Chondrocyte (in vitro differentiated cells): ENCODE measurements at places on chromosomes 2 and 18.

DNA sequence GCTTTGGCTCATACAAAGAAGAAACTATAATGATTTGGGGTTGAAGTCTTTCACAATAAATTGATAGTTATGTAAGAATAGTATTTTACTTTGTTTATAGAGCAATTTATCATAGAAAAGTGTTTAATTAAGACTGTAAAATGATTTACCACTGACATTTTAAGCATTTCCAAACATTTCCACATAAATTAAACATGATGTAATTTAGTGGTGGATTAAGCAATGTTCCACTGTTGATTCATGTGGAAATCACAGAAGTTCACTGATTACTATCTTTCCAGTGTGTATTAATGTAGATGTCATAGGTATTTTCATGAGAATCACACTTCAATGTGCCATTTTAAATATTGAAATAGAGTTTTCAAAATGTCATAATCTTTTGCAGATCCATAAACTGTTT lies 40.1 kb upstream of the GRB14 start:
- DNase-seq, result no peak

DNA sequence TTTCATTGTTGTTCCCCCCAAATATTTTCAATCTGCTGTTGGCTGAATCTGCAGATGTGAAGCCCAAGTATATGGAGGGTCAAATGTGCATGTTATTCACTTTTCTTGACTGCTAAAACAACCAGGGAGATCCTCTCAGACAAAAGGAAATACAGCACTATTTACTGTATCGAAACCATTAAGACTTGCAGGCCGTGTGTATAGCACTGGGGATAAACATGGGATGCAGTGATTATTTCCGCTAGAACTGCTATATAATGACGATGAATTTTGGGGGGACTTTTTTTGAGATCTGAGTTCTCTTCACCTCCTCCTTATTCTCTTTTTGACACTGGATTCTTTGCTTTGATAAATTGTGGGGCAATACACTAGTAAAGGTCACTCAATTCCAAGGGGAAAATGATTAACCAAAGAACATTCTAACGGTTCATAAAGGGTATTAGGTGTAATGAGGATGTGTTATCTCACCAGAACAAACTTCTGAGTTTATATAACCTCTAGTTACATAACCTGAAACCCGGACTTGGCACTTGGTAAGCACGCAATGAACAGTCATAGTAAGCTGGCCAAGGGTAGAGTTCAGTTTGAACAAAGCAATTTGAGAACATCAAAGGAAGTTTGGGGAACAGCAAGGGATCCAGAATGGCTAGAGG lies 3.5 kb upstream of the UGT1A1 start:
- no peak for DNase-seq

DNA sequence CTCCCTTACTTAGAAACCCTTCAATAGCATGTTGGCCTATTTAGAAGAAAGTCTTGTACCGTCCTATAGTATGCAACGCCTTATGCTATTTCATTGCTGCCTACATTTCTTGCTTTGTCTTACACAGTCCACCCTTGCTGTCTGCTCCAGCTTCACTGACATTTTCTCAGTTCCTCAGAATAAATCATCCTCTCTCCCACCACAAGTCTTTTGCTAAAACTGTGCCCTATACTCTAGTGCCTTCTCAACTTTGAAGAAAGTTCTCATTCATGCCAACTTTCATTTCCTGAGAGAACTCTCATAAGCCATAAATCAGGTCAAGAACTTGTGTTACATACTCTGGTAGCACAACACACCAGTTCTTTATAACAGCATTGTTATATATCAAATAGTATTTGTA lies 54.3 kb upstream of the COL3A1 start:
- DNase-seq, result no peak

DNA sequence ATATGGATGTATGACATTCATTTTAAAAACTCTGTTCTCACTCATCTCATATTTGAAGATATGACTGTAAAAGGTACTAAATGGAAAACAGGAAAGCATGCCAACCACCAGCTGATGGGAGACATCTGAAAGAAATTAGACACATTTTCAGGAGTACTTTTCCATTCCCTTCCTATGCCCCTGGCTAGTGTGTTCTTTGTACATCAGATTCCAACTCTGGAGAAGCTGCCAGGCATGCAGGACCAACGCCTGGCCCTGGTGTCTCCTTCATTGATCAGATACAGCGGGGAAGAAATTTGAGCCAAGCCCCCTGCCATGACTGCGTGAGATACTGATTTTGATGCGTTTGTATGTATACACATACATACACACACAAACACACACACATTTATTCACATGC lies 599.0 kb upstream of the SYT4 start:
- no peak for DNase-seq

DNA sequence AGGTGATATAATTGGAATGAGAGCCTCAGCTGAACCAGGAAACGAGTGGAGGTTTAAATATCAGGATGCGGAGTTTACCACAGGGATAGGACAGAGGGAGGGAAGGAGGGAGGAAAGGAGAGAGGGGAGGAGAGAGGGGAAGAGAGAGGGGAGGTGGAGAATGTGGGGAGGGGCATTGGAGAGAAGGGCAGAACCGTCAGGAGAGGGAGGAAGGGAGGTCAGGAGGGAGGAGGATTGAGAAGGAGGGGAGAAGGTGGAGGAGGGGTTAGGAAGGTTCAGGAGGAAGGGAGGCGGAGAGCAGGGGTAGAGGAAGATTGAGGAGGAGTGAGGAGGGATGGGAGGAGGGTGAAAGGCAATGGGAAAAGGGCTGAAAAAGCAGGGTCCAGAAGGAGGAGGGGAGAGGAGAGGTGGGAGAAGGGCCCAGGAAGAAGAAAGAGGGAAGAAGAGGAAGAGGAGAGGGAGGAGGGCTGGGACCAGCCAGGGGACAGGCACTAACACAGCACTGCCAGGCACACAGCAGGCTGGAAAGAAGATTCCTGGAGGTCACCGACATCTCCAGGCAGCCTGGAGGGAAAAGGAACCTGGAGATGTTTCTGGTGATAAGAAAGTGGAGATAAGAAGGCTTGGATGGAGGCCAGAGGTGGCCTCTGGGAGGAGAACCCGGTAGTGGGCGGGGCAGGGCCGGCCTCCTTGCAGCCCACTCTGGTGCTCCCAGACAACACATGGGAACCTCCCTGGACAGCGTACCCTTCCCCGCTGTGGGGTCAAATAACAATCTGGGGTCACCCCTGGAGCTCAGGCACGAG lies 176.7 kb upstream of the SMAD2 start:
- DNase-seq, result no peak

DNA sequence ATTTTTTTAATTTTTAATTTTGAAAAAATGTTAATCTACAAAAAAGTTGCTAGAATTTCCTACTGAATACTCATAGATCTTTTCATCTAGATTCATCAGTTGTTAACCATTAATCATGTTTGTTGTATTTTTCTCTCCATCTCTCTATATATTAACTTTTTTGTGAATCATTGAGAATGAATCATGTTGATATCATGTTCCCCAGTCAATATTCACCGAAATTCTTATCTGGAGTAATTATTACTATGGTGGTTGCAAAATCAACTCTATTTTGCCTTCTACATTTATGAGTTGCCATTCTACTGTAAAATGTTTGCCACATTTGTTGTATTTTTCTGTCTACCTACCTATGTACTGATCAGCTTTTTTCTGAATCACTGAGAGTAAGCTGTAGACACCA lies 154.0 kb downstream of the SPP2 start:
- no peak for DNase-seq

GRCh38 chr2:88602022-88602421 lies 25.2 kb downstream of the EIF2AK3 start:
- DNase-seq, result no peak

GRCh38 chr18:70981400-70982140 lies 692.7 kb downstream of the SOCS6 start:
- DNase-seq, result no peak

GRCh38 chr2:178928077-178928476 lies 120.9 kb upstream of the TTN start:
- DNase-seq, result no peak

DNA sequence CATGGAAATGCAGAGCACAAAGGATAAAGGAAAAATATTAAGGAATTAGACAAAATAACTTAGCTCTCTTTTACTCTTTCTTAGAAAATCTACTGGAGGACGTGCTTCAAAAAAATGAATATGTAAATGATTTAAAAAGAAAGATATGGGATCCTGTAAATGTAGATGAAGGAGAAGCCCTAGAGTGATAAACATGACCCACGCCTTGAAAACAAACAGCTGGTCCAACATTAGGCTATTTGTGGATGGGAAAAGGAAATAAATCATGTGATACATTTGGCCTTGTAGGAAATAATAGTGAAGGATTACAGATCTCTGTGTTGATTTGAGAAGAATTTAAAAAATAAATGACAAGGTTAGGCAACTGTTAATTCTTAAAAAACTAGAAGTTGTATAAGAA lies 492.1 kb upstream of the SLC39A10 start:
- DNase-seq, result no peak

- no peak for DNase-seq
Measured at GRCh38 chr2:27320958-27321543, 1.8 kb downstream of the MPV17 start.

- no peak for DNase-seq
Measured at GRCh38 chr18:80250740-80251364, 3.5 kb upstream of the PARD6G start.

DNA sequence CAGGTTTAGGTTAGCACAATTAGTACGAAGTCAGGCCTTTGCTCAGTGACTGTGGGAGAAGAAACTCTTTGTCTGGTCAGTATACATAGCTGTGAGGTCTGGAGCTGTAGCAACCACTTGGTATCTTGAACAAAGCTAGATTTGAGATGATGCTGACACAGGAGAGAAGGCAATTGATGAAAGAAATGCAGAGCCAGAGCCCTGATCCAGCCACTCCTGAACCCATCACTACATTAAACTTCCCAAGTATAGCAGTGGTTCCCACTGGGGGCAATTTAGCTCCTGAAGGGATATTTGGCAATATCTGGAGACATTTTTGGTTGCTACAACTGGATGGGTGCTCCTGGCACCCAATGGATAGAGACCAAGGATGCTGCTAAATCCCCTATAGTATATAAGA lies 143.9 kb upstream of the SPRED2 start:
- DNase-seq, result no peak

- DNase-seq, result no peak
Measured at GRCh38 chr2:136024616-136025015, 39.2 kb upstream of the DARS1 start.

- peak; percentile 61 for DNase-seq
Measured at GRCh38 chr2:232369126-232369951, 9.2 kb upstream of the ALPP start.

GRCh38 chr18:6013171-6013810 lies 118.0 kb upstream of the TMEM200C start:
- no peak for DNase-seq

- no peak for DNase-seq
Measured at GRCh38 chr2:200308546-200309295, 2.2 kb downstream of the SPATS2L start.

DNA sequence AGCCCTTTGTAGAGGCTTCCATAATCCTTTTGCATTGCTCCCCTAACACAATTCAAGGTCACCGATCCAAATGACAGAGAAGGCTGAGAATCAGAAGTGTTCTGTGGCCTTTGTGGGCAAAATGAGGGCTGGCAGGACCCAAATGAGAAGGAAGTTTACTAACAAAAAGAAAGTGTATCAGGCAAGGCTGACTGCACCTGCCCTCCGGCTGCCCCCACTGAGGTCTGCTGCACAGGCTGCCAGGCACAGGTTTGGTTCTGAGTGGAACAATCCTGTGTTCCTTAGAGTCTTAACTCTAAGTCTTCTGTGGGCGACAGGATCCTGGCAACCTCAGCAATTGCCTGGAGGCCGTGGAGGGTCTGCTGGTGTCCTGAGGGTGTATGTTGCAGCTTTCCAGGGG lies 568.5 kb downstream of the CMPK2 start:
- DNase-seq, result no peak

- no peak for DNase-seq
Measured at GRCh38 chr2:221851531-221852045, 279.5 kb upstream of the EPHA4 start.

GRCh38 chr2:98295721-98296414 lies 50.4 kb upstream of the CNGA3 start:
- DNase-seq, result no peak

DNA sequence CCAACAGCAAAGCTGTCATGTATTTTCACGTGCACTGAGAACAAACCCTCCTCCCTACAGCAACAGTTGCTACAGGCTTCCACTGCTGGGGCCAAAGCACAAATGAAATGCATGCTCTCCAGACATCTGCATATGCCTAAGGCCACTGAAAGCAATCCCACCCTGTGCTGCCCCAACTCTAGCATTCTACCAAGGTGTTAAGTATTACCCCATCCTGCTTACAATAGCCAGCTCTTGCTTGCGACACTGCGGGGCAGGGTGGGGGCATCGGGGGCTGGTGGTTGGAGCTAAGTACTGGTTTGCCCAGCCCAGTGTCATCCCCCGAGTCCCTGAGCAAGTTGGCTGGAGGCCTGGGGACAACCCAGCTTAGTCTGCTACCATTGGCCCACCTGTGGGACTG lies 742.5 kb downstream of the TDRD15 start:
- DNase-seq, result no peak

DNA sequence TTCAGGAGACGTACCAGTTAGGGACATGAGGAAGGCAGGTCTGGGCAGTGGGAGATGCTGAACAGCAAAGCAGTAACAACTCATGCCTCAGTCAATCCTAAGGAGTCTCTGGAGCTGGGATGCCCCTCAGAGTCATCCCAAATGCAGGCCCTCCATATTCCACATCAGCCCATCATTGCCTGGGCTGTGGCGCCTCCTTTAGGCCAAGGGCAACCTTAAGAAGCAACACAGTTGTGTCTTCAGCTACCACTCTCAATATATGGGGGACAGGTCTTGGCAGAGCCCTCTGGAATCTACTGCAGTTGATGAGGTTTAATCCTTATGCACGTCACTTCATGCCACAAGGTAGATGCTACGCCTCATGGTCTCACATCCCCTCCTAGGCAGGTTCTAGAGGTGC lies 682.0 kb upstream of the RAB6C start:
- no peak for DNase-seq

- no peak for DNase-seq
Measured at GRCh38 chr2:171754254-171754939, 67.1 kb downstream of the DYNC1I2 start.

GRCh38 chr2:111054791-111055691 lies 65.7 kb upstream of the BCL2L11 start:
- no peak for DNase-seq
